ENCODE measurements at places on chromosomes 4 and X.

DNA sequence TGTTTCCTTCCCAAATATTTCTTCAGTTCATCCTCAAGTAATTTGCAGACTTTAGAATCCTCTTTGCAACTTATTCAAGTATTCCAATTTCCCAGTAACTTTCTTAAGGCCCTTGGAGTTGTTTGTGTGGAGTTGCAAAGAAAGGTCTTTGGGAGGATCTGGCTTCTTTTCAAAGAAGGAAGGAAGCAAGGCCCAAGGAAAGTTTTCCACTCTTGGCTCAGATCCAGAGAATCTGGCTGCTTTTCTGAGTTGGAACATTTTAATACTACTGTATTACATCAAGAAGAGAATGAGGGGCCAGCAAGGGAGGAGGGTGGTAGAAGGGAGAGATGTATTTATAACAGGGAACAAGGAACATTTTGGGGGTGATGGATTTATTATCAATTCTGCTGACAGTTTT, 10.5 kb downstream of the CDX4 start:
- no peak for DNase-seq

GRCh38 chr4:154982187-154983047, 201.3 kb downstream of the RBM46 start:
- no peak for DNase-seq

DNA sequence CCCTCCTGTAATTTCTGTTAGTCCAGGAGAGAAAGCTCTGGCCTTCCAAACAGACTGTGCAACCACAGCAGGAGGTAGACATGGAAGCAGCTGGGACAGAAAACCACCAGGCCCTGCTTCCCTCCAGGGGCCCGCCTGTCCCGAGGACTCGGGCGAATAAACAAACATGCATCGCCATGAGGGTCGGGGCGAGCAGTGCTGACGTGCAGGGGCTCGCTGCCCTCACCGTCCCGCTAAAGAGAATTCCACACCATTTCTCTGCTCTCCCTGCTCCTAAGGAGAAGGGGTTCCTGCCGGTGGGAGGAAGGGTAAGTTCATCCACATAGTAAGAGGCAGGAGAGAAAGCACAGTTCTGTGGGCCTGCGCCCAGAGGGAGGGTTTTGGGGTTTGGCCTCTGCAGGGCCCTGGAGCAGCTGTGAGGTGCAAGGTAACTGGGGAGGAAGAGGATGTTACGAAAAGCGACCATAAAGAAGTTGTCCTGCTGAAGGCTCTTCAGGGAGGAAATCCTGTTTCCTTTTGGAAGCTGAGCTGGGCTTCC, 54.9 kb downstream of the WFS1 start:
- DNase-seq, result no peak

- peak; percentile 70 for DNase-seq
These were observed 69.1 kb upstream of the PUDP start for GRCh38 chrX:7216981-7217587.

GRCh38 chr4:39068907-39069306, 6.9 kb downstream of the KLHL5 start:
- DNase-seq, result no peak
